Cardiac muscle cell (in vitro differentiated cells and primary cell): ENCODE measurements at places on chromosomes 12 and 14.

GRCh38 chr12:119068129-119068856 is 87.0 kb downstream of the SRRM4 start:
- DNase-seq, result no peak

GRCh38 chr12:67137256-67137655 is 131.9 kb upstream of the CAND1 start:
- DNase-seq, result no peak

DNA sequence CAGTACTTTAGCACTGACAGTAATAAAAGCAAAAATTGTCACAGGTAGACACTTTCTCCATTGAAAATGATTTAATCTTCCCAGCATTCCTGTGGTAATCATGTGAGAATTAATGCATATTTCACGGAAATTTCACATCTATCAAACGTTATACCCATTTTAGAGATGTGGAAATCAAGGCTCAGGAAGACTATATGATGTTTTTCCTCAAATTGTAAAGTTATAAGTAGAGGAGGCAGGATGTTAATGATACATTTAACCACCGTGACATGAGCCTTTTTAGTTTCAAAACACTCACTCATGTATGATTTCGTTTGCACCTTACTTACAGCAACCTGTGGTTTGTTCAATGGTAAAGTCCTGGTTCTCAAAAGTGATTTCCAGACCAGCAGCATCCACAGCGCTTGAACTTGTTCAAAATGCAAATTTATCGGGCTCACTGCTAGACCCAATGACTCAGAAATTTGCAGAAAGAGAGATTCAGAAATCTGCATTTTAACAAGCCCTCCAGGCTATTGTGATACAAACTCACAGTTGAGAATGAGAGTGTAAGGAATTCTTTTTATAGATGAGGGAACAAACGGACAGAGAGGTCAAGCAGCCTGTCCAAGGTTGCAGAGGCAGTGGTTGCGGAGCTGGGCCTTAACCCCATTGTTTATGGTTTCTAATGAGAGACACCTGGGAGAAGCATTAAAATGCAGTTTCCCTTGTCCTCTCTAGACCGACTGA is 654.8 kb upstream of the TBX3 start:
- no peak for DNase-seq

DNA sequence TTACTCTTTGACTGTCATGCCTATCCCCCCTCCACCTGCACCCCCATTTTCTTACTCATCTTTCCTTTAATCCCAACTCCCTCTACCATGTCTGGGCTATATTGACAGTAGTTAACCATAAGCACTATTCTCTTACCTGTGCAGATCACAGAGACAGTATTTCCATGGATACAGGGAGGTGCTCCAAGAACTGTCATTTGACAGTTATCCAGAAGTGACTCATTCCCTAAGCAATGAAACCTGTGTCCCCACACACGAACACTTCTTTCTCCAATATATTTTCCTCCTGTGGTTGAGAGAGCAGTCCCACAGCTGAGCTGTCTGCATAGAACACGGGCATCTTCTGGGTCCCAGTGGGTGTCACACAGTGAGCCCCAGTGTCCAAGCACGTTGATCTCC is 68.8 kb downstream of the CD163L1 start:
- DNase-seq, result no peak

DNA sequence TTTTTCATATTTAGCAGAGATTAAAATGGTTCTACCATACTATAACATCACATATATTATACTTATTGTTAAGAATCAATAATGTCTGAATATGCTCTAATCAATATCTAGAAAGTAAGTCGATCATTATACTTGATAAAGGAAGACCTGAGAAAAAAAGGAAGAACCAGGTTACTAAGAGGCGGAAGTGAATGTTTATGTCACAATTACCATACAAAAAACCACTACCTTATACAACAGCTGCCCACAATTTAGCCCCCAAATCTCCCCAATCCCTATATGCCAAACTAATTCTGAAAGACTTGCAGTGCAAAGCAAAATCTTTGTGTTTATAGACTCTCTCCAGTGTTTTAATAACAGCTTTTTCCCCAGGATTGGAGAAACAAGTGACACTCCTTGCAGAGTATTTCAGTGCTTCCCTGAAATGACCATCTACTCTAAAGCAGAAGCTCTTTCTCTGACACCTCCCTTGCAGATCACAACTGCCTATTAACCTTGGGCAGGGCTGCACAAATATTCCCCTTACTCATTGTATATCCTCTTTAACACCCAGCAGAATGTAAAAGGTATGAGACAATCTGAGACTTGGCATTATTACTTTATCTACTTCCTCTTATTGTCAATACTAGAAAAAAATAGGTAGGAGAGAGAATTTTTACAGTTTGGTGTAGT is 12.7 kb upstream of the SLC2A3 start:
- no peak for DNase-seq

DNA sequence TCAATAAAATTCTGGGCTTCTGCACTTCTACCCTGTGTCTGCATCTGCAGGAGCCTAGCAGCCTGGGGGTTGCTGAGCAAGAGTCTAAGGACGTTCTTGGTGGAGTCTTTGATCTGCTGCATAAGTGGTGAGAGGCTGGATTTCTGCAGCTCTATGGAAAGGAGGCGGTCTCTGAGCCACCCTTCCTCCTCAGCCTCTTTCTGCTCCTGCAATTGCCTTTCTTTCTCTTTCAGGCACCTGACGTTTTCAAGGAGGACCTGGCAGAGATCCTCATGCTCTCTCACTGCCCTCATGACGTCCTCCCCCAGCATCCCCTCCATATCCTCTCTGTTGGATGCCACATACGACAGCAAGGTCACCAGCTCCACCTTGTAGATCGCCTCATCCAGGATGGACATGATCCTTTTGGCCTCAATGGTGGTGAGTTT is 13.6 kb upstream of the TPCN1 start:
- no peak for DNase-seq

DNA sequence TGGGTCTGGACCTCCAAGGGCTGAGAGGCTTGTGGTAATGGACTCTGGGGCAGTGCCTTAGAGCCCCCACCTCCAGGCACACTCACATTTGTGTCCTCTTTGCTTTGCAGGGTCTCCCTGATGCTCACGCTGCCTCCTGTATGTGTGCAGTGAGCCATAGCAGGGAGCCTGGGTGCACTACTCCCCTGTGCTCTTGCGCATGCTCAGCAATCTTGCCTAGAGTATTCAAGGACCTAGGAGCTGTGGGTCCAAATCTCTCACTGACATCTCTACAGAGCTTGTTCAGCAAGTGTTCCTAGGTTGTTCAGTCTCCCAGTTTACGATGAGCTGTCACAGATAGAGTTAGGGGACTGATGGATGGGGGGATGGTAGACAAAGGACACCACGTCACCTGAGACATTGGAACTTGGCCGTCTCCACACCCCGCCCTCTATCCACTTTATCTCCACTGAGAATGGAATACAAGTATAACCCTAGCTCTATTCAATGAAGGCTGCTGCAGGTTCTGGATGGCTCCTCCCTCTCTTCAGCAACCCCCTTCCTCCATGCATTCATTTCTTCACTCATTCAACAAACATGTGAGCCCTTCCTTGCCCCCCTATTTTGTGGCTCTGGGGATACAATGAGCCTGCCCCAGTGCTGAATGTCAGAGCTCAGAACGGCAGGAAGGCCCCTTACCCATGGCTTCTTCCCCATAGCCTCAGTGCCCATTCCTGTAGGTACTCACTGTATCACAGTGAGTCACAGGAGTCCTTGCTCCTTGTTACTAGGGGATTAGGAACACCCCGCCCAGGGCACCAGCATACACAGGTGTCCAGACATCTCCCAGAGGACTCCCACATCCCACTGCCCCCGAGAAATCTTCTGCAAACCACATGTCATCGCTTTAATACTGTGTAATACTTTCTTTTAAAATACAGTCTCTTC is 31.2 kb downstream of the FIGNL2 start:
- DNase-seq, result no peak

- no peak for DNase-seq
Measured at GRCh38 chr12:98757455-98757854, 112.4 kb downstream of the APAF1 start.

DNA sequence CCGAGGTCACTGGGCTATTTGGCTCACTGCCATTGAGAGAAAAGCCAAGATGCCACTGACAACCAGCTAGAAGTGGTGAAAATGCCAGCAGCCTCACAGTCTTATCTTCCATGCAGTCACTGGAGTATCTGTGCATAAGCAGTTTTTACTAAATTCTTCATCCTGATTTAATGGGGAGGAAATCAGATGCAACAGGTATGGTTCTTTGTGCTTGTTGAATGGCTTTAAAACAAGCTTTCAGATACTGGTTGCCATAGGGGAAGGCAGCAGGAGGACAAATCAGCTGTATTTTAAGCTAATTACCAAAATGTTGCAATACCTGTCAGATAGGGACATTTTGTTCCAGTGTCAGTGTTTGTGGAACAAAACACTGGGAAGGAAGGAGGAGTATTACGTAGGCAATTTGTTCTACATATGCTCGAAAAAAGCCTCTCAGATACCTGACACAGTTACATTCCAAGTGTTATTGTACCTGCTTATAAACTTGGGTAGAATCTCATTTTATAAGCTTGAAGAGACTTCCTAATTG is 54.1 kb upstream of the ARHGAP5 start:
- no peak for DNase-seq

DNA sequence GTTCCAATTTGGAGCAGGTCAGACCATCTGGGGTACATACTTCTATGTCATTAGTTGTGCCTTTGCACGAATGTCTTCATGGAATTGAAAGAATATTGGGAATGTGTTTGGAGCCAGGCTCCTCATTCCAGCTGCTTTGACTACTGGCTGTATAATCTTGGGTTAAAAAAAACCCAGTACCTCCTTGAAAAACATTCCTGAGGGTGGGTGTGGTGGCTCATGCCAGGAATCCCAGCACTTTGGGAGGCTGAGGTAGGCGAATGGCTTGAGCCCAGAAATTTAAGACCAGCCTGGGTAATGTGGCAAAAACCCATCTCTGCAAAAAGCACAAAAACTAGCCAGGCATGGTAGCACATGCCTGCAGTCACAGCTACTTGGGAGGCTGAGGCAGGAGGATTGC is 125.6 kb downstream of the TTC8 start:
- DNase-seq, result no peak
